ENCODE measurements at places on chromosomes 12 and 14.

DNA sequence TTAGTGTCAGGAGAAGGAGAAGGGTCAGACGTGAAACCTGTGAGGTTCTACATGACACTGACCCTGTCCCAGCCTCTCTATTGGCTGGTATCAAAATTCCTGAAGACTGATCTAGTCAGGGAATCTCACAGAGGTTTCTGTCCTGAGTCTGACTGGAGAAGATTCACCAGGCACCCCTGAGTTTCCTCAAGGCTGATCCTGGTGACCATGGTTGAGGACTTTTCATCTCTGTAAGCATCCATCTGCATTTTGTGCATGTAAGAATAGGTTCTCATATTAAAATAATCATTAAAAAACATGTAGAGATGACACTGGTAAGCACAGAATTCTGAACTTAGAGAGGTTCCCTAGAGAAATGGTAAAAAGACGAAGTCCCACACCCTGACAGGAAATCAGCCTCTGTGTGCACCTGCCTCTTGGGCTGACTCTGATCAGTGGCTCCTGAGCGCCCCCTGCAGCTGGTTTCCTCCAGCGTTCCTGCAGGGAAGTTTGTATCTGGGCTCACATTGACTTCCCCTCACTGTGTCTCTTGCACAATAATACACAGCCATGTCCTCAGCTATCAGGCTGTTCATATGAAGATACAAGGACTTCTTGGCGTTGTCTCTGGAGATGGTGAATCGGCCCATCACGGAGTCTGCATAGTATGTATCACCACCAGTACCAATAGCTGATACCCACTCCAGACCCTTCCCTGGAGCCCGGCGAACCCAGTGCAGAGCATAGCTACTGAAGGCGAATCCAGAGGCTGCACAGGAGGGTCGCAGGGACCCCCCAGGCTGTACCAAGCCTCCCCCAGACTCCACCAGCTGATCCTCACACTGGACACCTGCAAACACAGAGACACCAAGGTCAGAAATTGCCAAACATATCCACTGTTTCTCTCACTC lies 991.9 kb downstream of the TMEM121 start:
- peak; percentile 91 for DNase-seq

GRCh38 chr12:130157998-130158753 lies 4.1 kb upstream of the FZD10 start:
- DNase-seq, result no peak

DNA sequence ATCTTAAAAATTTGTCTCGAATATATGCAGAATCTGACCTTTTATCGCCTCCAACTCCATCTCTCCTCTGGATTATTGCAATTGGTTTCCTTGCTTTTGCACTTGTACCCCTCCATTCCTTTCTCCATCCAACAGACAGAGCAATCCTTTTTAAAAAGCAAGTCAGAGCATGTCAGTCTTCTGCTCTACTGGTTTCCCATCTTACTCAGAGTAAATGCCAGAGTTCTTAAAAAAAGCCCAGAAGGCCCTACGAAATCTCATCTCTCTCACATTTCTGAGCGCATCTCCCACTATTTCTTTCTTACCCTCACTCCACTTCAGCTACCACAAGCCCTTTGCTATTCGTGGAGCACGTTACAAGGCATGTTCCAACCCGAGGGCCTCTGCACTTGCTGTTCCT lies 236.9 kb upstream of the DDHD1 start:
- DNase-seq, result no peak

- no peak for DNase-seq
Measured at GRCh38 chr14:29804481-29805266, 123.0 kb downstream of the PRKD1 start.

- DNase-seq, result no peak
Measured at GRCh38 chr12:126915309-126915708, 1351.7 kb upstream of the TMEM132C start.

DNA sequence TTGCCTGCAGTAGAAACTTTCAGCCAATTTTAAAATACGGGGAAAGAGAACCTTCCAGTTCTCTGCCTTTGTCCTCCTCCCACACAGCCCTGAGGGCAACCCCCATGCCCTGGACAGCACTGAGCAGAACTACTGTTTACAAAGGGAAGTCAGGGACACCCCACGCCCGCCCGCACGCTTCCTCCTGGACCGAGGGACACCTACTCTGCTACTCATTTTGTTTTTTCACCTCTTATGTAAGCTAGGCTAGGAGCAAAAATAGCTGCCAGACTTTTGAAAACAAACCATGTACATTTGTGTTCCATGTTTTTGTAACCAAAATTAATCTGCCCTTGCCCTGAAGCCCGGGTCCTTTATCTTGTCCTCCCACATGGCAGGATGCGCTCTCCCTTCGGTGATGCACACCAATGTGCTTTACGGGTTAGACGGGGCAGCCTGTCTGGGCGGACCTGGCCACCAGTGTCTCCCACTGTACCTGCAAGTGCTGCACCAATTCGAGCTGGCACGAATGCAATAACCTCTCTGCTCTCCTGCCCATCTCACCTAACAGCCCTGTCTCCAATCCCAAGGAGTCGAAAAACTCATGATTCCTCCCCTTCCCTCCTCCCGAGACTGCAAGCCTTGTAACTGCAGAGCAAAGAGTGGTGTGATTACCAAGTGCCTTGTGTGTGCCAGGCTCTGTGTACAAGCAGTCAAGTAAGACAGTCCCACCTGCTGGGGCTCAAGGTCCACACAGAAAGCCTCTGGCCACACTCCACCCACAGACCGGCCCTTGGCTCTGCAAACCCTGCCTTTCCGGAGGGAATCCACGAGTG lies 85.2 kb downstream of the CCDC88C start:
- DNase-seq, result no peak

DNA sequence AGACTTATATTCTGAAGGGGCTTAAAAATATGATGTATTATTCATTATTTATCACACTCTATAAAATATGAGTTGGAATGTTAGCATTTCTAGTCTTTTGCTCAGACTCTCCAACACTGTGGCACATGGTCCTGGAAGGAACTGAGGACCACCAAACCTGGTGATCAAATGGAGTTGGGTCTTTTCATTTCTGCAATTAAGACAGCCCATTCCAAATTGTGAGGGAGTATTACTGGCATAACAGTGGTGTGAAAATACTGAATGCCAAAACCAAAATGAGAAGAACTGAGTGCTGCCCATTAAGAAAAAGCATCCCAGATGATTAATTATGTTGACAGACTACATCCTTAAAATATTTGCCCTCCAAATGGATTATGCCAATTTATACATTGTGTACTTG lies 90.8 kb downstream of the NPAS3 start:
- no peak for DNase-seq

DNA sequence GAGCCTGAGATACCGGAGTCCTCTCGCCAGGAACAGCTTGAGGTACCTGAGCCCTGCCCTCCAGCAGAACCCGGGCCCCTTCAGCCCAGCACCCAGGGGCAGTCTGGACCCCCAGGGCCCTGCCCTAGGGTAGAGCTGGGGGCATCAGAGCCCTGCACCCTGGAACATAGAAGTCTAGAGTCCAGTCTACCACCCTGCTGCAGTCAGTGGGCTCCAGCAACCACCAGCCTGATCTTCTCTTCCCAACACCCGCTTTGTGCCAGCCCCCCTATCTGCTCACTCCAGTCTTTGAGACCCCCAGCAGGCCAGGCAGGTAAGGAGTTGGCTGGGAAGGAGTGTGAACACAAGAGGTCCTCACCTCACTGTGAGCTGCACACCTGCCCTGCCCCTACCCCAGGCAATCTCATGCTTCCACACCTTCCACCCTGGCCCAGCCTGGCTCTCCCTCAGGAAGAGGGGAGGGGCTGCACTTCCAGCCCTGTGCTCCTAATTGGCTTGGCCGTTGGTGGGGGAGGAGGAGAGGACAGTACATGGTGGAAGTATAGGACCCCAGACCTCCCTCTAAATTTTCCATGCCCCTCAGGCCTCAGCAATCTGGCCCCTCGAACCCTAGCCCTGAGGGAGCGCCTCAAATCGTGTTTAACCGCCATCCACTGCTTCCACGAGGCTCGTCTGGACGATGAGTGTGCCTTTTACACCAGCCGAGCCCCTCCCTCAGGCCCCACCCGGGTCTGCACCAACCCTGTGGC lies 6.2 kb downstream of the C1QL4 start:
- no peak for DNase-seq

GRCh38 chr12:48812389-48812788 lies 5.9 kb upstream of the CACNB3 start:
- DNase-seq, result no peak

DNA sequence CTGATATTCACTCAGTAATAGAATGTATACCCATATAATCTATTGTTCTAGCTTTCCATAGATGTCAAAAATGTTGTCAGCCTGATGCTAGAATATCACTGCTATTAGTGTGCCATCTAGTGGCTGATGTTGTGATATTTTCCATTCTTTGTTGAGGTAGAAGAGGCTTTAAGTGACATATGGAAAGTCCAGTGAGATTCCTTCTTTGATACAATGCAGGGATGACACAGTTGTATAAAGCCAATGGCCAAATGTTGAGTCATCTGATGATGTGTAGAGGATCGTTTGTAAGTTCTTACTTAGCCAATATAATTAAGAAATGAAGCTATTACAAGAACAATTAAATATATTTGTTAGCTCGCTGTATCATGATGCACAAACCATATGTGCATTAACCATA lies 58.1 kb upstream of the PCED1B start:
- no peak for DNase-seq

GRCh38 chr12:76299536-76300296 lies 48.5 kb downstream of the BBS10 start:
- DNase-seq, result no peak

GRCh38 chr12:4286771-4287317 lies 13.3 kb downstream of the CCND2 start:
- DNase-seq, result peak; percentile 60

GRCh38 chr12:40692765-40693206 lies 547 bp downstream of the CNTN1 start:
- DNase-seq, result no peak

DNA sequence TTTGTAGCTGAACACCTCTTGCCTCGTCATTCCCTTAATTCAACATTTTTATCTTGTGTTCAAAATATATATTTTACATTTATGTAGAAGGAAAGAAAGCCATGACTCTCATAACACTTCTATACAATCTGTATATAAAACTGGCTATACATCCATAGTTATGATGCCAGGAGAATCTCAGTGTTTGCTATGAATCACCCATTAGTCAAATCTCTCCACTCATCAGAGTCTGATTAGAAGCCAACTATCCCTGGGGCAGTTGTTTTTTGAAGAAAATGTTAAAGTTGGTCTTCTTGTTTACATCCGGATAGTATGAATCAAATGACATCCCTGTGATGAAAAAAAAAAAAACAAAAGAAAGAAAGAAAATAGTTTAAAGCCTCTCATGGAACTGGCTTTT lies 503.9 kb downstream of the NELL2 start:
- DNase-seq, result no peak

- DNase-seq, result no peak
Measured at GRCh38 chr12:117525766-117526165, 164.3 kb upstream of the NOS1 start.

DNA sequence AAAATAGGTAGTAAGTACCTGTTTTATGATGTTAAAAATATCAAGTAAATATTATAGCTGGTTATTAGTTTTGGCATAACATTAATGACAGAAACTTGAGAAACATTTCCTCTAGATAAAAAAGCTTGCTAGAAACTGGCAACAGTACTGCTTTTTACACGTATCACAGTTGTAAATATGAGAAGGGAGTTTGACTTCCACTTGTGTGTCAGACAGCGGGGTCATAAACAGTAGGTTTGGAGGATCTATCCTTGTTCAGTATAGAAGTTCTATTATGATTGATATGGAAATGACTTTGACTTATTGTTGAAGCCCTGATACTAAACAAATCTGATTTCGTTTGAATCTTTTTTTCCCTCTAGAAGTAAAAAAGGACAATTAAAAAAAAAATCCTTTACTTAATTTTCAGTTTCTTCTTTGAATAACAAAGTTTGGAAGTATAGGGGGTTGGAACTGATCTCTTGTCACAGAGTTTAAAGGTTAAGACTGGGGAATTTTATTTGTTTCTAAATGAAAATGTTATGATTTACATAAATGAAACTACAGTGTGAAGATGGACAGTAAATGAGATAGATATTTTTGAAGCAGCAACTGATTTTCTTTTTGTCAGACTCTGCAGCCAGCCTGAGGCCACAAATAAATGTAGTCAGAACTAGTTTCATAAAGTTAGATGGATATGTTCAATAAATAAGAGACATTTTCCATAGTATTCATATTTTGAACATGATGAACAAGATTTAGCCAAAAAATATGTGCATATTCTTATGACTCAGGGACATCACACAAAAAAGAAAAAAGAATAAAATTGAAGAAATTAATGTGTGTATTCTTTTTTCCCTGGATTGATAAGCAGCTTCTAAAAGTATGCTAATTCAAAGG lies 50.1 kb downstream of the WNK1 start:
- DNase-seq, result no peak

- no peak for DNase-seq
Measured at GRCh38 chr14:56268039-56268438, 149.8 kb downstream of the PELI2 start.

GRCh38 chr12:75814851-75815754 lies 216.5 kb downstream of the PHLDA1 start:
- no peak for DNase-seq

- DNase-seq, result no peak
Measured at GRCh38 chr12:123847876-123848275, 85.8 kb downstream of the DNAH10 start.

GRCh38 chr12:93639406-93639805 lies 37.8 kb upstream of the CRADD start:
- no peak for DNase-seq

DNA sequence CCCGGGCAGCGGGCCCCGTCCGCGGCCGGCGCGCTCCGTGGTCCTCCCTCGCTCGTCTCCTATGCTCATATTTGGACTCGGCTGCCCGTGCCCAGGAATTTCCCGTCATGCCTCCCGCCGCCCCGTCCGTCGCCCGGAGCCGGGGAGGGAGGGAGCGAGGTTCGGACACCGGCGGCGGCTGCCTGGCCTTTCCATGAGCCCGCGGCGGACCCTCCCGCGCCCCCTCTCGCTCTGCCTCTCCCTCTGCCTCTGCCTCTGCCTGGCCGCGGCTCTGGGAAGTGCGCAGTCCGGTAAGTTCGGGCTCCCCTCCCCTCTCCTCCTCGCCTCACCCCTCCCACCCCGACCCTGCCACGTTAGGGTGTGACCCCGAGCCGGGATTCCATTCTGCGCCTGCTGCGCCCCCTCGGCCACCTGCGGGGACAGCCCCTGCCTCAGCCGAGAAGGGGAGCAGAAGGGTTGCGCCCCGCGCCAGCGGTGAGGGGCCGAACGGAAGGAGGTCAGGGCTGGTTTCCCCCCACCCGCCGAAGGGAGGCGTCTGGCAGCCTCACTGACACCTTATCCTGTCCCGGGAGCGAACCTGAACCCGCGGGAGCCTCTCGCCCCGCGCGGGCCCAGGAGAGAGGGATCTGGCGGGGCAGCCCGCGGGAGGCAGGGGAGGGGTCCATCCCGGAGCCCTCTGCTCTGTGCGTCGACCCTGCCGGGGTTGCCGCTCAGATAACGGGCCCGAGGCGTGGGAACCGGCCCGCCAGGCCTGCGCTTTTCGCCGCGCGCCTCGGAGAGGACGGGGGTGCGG lies at the start of gene MSRB3:
Gene MSRB3 (plus strand): TSS at position 108 of the 793 bp plus-strand sequence. CDS start 29,897 bp downstream, outside the sequence.
- peak; percentile 59 for DNase-seq

GRCh38 chr14:102249041-102249440 lies 55.9 kb downstream of the MOK start:
- DNase-seq, result no peak

All from activated CD8-positive, alpha-beta memory T cell treated with anti-CD3 and anti-CD28 coated beads for 24 hours (primary cell).